Transverse colon (tissue), 4 donors: ENCODE measurements at places on chromosomes 2 and 18.
A peak's percentile ranks its signal among the peaks of the same experiment; 100 is the strongest.

- peak; percentile 55 for DNase-seq
Observed at GRCh38 chr18:47595831-47596501, 334.5 kb downstream of the SMAD2 start.

DNA sequence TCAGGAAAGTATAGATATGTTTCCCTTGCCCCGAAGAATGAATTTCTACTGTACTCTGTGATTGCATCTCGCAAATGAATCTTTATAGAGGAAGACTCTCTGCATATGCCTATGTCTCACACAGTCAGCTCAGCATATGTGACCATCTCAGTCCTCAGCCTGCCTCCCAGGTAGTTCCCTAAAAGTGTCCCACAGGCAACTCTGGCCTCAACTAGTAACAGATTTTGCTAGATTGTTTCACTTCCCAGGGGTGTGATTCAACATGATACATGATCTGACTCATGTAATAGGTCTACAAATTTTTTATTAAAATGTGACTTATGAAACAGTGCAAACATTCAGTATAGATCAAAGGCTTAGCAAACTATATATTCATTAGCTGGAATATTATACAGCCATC is 296.6 kb upstream of the CRIM1 start:
- DNase-seq, result no peak

- no peak for DNase-seq
Observed at GRCh38 chr2:130823886-130824491, 12.7 kb upstream of the ARHGEF4 start.

- DNase-seq, result no peak
Observed at GRCh38 chr2:50066873-50067272, 912.6 kb upstream of the FSHR start.

DNA sequence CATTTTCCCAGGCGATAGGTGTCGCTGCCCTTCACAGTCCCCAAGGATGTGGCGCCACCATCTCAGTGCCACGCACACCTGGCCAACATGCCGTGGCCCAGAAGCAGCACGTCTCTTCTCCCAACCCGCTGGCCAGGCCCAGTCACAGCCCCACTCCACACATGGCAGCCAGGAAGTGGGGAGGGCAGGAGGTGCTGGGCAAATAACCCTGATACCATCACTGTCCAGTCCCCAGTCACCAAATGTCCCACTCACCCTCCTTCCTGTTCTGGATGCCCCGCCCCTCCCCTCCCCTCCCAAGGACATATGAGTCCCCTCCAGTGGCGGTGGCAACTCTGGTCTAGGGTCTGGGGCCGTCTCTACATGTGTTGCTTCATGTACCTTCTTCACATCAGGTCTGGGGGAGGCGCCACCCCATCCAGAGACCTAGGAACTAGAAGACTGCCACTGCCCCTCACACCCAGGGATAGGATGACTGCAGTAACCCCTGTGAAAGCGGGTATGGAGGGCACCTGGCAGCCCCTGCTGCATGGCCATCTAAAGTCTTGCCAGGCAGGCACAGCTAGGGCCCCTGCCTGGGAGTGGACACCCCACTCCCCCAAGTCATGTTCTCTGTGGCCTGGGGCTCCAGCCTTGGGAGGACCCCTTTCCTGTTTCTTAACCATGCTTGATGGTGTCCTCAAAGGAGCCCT is 7.3 kb upstream of the CAPN10 start:
- no peak for DNase-seq

DNA sequence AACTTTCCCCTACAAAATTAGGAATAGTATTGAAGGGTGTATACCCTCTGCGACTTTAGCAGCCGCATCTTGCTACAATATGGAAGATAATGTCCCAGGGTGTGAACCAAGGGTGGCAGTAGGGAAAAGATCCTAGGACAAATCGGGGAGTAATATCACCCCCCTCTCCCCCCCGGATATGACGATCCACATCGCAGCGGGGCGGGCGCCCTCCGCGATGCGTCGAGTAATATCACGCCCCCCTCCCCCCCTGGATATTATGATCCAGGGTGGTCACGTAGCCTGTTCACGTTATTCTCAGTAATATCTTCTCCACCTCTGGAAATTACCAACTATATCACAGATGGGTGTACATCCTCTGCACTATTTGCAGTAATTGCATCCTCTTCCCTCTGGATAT is 82.9 kb downstream of the DAPL1 start:
- no peak for DNase-seq

DNA sequence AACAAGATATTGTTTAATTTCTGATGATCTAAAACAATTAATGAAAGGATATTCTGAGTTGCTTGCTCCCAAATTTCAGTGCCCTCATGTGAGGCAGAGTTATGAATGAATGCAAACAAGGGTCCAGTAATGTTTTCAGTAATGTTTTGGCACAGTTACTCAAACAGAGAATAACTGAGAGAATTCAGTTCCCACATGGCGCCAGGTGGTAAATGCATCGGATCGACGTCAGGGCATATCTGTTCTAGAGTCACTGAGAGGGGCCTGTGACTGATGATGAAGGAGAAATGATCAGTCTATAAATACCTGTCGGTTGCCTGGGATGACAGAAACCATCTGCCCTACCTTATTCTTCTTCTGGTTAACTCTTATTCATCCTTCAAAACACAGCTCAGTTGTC is 81.4 kb downstream of the KCNS3 start:
- no peak for DNase-seq

DNA sequence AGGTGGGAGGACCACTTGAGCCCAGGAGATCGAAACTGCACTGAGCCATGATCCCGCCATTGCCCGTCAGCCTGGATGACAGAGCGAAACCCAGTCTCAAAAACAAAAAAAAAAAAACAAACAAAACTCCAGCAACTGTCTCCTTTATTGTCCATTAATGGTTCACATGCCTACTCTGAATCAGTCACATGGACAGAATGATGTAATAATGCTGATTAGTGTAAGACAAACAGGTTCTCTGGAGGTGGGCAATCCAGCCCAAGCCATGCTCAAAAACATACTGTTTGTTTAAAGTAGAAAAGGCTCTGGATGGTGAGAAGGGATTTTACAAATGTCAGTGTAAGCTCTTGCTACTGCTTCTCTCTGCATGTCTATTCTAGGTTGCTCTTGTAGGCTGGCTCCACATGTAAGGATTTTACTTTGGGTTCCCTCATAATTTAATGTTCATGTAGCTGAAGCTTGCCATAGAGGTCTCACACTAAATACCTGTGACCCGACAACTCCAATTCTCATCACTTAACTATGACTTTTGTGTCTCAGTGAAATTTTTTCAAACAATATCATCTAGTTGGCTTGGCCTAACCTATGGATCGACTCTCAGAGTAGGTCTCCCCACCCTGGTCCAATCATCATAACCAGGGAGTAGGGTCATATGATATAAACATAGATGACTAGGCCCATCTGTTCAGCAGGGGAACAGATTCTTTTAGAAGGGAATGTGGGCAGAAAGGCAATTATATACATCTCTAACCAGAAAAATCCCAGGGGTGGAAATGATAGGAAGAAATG is 83.9 kb upstream of the SLC39A10 start:
- DNase-seq, result no peak

DNA sequence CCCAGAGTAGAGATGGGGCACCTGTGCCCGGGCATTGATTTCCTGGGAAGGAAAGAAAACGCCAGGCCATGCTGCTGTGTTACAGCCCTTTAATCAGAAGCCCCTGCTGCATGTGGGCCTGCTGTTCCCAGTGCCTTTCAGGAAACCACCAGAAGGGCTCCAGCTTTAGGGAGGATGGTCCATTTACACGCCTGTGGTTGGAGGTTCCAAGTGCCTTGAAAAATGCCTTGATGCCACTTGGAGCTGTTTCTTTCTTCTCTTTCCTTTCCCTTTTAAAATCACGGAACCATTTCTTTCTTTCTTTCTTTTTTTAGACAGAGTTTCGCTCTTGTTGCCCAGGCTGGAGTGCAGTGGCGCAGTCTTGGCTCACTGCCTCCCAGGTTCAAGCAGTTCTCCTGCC is 60.5 kb downstream of the AGAP1 start:
- no peak for DNase-seq

- no peak for DNase-seq
Observed at GRCh38 chr2:121052023-121052422, 233.0 kb downstream of the TFCP2L1 start.
